ENCODE measurements at places on chromosomes 13 and 19. TPM values are rescaled to one million over a fixed set of nuclear protein-coding genes. Genes with fewer than 3 reads are reported as not detected.
A peak's percentile ranks its signal among the peaks of the same experiment; 100 is the strongest.

The RDH8 gene
- not detected for polyA plus RNA-seq

GRCh38 chr19:14416817-14417231, 2.3 kb downstream of the DDX39A start:
- DNase-seq: no peak

- no peak for DNase-seq
Measured at GRCh38 chr13:30927595-30927994, 4.9 kb upstream of the TEX26 start.

The APOC4 gene
- not detected for polyA plus RNA-seq

GRCh38 chr19:46297700-46298478, 1.0 kb downstream of the HIF3A start:
- DNase-seq: peak; percentile 77

The ZNF85 gene
- 4.7 TPM for polyA plus RNA-seq
